ENCODE measurements at places on chromosomes 5 and 9.
A peak's percentile ranks its signal among the peaks of the same experiment; 100 is the strongest.

- H3K27ac ChIP-seq: no peak overlapping the region
- no peaks in the 10 kb centered on the region for H3K4me1 ChIP-seq
- no peak overlapping the region for H3K4me3 ChIP-seq
- DNase-seq: no peak
- H3K36me3 ChIP-seq: no peaks in the 10 kb centered on the region
- no peaks in the 10 kb centered on the region for H3K27me3 ChIP-seq
Measured at GRCh38 chr9:82882748-82883147, 180.2 kb downstream of the RASEF start.

GRCh38 chr5:82684659-82685058 is 392.5 kb downstream of the TMEM167A start:
- DNase-seq: no peak
- H3K27me3 ChIP-seq: no peaks in the 10 kb centered on the region

- no peak overlapping the region for H3K4me3 ChIP-seq
- no peaks in the 10 kb centered on the region for H3K4me1 ChIP-seq
- no peaks in the 10 kb centered on the region for H3K36me3 ChIP-seq
Measured at GRCh38 chr9:104075801-104076753, 18.0 kb upstream of the SMC2 start.

DNA sequence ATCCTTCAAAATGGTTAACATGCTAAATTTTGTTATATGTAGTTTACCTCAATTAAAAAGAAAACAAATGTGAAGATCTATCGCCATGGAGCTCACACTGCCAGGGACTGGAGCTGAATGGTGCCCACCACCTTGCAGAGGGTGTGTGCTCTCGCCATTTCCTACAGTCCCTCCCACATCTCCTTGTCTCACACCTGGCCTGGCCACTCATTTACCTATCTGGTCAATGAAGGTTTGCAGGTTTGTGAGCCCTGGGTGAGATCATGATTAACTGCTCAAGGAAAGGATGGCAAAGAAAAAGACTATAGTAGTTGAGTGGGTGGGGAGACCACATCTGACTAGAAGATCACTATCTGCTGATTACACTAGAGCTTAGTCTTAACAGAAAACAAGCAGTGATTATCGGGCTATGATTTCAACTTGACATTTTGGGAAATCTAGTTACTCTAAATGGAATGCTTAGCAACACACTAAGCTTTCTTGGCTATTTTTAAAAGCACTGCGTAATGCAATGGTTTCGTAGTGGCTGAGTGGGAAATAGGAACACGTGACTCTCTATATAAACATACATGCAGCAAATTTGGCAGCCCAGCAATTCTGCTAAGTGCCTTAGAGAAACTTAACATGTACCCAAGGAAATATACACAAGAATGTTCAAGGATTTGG is 27.3 kb downstream of the PUM3 start:
- no peaks in the 10 kb centered on the region for H3K36me3 ChIP-seq
- H3K4me1 ChIP-seq: no peaks in the 10 kb centered on the region
- no peak overlapping the region for H3K4me3 ChIP-seq
- no peaks in the 10 kb centered on the region for H3K27me3 ChIP-seq
- no peak overlapping the region for H3K27ac ChIP-seq

DNA sequence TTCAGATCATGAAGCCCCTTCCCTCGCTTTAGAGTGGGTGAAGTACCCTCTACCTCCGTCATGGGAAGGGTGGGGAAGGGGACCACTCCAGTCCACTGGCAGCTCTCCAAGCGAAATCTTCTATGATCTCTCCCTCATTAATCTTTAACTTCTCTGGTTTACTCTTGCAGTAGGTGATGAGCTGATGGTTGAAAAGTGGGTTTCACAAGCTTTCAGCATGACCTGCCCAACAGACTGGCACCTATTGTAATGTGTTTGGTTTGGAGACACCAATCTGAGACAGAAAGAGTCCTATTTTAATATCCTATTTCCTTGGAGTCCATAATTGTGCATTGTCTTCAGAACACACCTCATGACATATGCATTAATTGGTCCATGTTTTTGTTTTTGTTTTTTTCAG is 70.8 kb upstream of the TGFBR1 start:
- no peak overlapping the region for H3K4me3 ChIP-seq
- H3K36me3 ChIP-seq: no peaks in the 10 kb centered on the region

- H3K4me3 ChIP-seq: no peak overlapping the region
- no peaks in the 10 kb centered on the region for H3K36me3 ChIP-seq
- H3K27me3 ChIP-seq: no peaks in the 10 kb centered on the region
Measured at GRCh38 chr9:136001231-136001630, 40.1 kb upstream of the UBAC1 start.

DNA sequence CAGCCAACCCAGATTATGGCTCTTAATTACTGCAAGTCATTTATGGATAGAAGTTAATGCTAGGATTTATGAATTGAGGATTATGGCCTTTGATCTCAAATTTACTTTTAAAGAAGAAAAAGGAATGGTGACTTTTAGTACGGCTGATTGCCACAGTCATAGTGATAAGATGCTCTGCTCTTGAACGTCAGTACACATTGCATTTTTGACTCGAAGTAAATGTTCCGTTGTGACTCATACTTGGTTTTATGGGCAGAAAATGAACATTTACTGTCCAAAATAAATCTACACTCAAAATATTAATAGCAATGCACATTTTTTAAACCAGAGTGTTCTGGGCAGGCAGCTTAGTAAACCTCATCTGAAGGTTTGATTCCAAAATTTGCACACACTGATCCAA is 830 bp downstream of the ADAMTSL1 start:
- no peak for DNase-seq
- no peaks in the 10 kb centered on the region for H3K4me1 ChIP-seq
- H3K4me3 ChIP-seq: no peak overlapping the region
- no peaks in the 10 kb centered on the region for H3K27me3 ChIP-seq
- no peaks in the 10 kb centered on the region for H3K36me3 ChIP-seq

- no peaks in the 10 kb centered on the region for H3K36me3 ChIP-seq
- H3K27ac ChIP-seq: peak overlapping the region; percentile 93
- H3K4me1 ChIP-seq: peaks cover 22% of the 10 kb centered on the region
- H3K4me3 ChIP-seq: no peak overlapping the region
- H3K27me3 ChIP-seq: no peaks in the 10 kb centered on the region
- no peak for DNase-seq
Measured at GRCh38 chr5:154753792-154754191, 1.4 kb upstream of the LARP1 start.

- H3K27me3 ChIP-seq: no peaks in the 10 kb centered on the region
- no peak overlapping the region for H3K4me3 ChIP-seq
- H3K36me3 ChIP-seq: no peaks in the 10 kb centered on the region
- DNase-seq: no peak
- H3K4me1 ChIP-seq: no peaks in the 10 kb centered on the region
Measured at GRCh38 chr9:2427120-2427891, 194.3 kb upstream of the VLDLR start.

- H3K4me1 ChIP-seq: peaks cover 7% of the 10 kb centered on the region
- H3K27me3 ChIP-seq: peaks cover 67% of the 10 kb centered on the region
- no peak for DNase-seq
- no peak overlapping the region for H3K4me3 ChIP-seq
- H3K27ac ChIP-seq: no peak overlapping the region
- H3K36me3 ChIP-seq: no peaks in the 10 kb centered on the region
Measured at GRCh38 chr5:123089914-123090660, 1.0 kb downstream of the PRDM6 start.

- no peak overlapping the region for H3K27ac ChIP-seq
- no peaks in the 10 kb centered on the region for H3K4me1 ChIP-seq
- no peaks in the 10 kb centered on the region for H3K36me3 ChIP-seq
- H3K27me3 ChIP-seq: no peaks in the 10 kb centered on the region
- no peak for DNase-seq
Measured at GRCh38 chr9:34732478-34732877, 22.5 kb upstream of the CCL21 start.

- H3K4me1 ChIP-seq: peaks cover 22% of the 10 kb centered on the region
- peaks cover 29% of the 10 kb centered on the region for H3K27me3 ChIP-seq
- no peaks in the 10 kb centered on the region for H3K36me3 ChIP-seq
- no peak overlapping the region for H3K27ac ChIP-seq
- peak; percentile 88 for DNase-seq
Measured at GRCh38 chr9:132235894-132236661, 74.2 kb downstream of the NTNG2 start.

GRCh38 chr9:14051419-14051818 is 262.5 kb downstream of the NFIB start:
- no peaks in the 10 kb centered on the region for H3K27me3 ChIP-seq
- H3K36me3 ChIP-seq: no peaks in the 10 kb centered on the region
- no peak overlapping the region for H3K27ac ChIP-seq
- H3K4me3 ChIP-seq: no peak overlapping the region

GRCh38 chr5:151083081-151083676 is 2.3 kb upstream of the TNIP1 start:
- peaks cover 80% of the 10 kb centered on the region for H3K4me1 ChIP-seq
- H3K4me3 ChIP-seq: no peak overlapping the region
- peak overlapping the region; percentile 93 for H3K27ac ChIP-seq

DNA sequence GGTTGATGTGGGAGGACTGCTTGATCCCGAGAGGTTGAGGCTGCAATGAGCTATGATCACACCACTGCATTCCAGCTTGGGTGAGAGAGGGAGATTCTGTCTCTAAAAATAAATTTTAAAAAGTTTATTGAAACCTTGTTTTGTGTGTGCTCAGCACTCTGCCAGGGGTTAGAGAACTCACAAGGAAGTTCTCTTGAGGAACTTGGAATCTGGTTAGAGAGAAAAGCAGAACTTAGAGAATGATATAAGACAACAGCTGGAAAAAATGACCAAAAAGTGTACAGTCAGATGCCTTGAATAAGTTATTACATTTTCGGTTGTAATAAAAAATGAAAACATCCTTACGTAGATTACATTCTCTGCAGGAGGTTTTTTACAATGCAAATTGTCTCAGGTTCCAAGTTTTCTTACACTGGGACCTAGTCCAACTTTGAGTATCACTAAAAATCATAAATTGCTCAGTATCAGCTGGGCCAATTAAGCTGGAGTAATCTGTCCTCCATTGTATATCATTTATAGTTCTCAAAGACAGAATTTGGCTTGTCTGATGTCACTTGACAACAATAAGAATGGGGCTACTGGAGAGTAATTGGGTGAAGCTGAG is 21.7 kb upstream of the TENT2 start:
- H3K27me3 ChIP-seq: no peaks in the 10 kb centered on the region
- H3K4me3 ChIP-seq: no peak overlapping the region
- DNase-seq: no peak
- H3K36me3 ChIP-seq: no peaks in the 10 kb centered on the region

DNA sequence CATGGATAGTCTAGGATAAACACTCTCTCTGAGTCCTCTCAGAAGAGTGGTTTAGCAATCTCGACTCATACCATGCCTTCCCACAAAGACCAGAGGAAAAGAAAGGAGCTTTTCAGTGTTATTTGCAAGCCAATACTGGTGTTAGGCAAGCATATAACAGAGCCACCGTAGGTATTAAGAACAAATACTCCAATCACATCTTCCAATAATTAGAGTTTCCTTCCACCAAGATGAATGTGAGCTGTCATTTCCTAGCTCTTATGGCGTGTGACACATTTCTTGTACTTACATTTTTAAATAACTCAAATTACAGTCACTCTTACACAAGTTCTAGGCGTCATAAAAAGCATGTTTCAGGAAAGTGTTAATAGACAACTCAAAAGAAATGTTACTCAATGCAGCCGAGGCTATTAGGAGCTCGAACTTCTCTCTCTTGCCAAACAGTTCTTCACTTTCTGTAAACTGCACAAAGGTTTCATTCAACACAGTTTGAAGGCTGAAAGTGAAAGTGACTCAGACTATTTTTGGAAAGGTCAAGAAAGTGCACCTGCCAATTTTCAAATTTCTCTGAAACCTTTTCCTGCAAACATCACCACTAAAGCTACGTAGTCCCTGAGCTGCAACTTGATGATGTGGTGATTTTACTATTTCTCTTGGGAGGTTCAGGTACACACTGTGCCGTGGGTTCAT is 153.8 kb downstream of the AUH start:
- peak overlapping the region; percentile 7 for H3K27ac ChIP-seq
- no peaks in the 10 kb centered on the region for H3K27me3 ChIP-seq
- no peak overlapping the region for H3K4me3 ChIP-seq
- peaks cover 7% of the 10 kb centered on the region for H3K4me1 ChIP-seq
- DNase-seq: no peak
- no peaks in the 10 kb centered on the region for H3K36me3 ChIP-seq

DNA sequence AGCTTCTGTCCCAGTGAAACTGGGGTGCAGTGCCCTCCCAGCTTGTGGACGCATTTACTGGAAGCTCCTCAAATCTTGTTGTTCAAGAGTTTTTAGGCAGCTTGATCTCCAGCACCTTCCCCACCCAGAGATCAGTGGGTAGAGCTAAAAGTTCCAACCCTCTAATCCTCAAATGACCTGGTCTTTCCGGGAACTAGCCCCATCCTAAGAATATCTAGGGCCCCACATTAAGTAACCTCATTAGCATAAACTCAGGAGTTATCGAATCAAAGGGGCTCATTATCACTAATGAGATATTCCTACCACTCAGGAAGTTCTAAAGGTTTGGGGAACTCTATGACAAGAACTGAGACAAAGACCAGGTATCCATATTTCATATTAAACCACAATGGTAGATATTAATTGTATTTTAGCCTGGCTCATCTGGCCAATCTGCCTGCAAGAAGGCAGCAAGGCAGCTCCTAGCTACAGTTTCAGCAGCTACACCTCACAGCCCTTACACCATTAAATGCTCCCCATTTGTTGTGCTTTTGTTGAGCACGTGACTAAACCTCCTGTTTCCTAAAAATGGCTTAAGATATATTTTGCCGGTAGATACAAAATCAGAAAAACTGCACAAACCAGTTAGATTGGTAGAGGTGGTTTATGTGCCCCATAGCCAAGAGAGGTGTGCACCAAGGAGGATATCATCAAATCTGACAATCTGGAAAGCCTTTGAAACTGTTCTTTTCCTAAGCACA is 24.6 kb upstream of the SLC22A5 start:
- no peak overlapping the region for H3K4me3 ChIP-seq
- DNase-seq: no peak
- no peaks in the 10 kb centered on the region for H3K27me3 ChIP-seq
- no peaks in the 10 kb centered on the region for H3K4me1 ChIP-seq

DNA sequence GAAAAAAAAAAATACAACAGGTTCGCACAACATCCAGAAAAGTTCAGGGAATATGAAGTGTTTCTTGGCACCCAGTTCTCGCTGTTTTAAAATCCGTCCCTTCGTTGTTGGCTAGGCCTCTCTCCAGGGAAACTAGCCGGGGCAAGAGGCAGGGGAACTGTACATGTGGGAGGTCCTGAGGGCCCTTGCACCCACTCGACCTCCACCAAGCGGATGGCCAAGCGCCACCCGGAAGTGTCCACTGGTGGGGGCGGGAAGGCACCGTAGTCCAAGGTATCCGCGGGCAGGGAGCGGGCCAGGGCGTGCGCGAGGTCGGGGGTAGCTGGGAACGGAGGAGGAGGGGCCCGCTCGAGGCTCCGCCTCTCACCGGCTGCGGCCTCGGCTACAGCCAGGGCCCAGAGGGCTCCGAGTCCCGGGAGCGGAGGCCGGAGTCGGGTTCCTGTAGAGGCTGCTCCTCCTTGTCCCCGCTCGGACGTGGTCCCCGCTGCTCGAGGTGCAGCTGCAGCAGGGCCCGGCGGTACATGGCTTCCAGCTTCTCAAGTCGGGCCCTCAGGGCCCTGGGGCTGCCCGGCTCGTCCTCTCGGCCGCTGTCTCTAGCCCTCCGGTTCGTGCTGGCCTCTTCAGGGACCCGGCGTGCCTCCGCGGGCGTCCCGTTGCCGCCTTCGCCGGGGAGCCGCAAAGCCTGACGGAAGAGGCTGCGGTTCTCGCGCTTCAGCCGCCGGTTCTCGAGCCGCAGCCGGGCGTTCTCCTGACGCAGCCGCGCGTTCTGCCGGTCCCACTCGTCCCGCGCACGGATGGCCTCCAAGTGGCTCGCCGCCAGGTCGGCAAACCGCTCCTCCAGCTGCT is 720 bp downstream of the TUSC1 start:
- peak overlapping the region; percentile 57 for H3K4me3 ChIP-seq
- no peak overlapping the region for H3K27ac ChIP-seq
- H3K27me3 ChIP-seq: no peaks in the 10 kb centered on the region
- H3K4me1 ChIP-seq: no peaks in the 10 kb centered on the region
- no peak for DNase-seq
- H3K36me3 ChIP-seq: no peaks in the 10 kb centered on the region

Measured in T-cell (primary cell).